ENCODE measurements at places on chromosomes 3 and 15.
A peak's percentile ranks its signal among the peaks of the same experiment; 100 is the strongest.

- peak; percentile 36 for DNase-seq
Measured at GRCh38 chr3:173938159-173938558, 540.6 kb downstream of the NLGN1 start.

- DNase-seq = peak; percentile 98
Measured at GRCh38 chr3:86948822-86949221, 42.1 kb downstream of the VGLL3 start.

DNA sequence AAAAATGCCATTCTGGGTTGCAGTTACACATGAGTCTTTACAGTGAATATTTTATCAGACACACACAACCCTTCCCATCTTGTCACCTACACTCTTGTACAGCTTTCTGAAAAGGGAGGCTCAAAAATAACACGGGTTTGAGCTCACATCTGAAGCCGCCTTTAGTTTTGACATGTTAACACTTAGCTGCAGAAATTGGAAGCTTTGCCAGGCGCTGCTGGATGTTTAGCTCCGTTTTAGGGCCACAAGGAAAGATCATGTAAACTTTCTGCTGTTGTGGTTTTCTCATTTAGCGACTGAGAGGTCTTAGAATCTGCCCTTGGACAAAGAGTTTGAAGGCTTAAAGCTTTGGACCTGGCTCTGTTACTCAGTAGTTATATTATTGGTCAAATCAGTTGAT lies 120.1 kb downstream of the OXNAD1 start:
- DNase-seq = no peak

GRCh38 chr3:16768956-16769355 lies 115.8 kb upstream of the PLCL2 start:
- DNase-seq = peak; percentile 77

GRCh38 chr3:49346797-49347251 lies 7.0 kb upstream of the USP4 start:
- no peak for DNase-seq

GRCh38 chr3:70180664-70181063 lies 131.8 kb downstream of the MDFIC2 start:
- DNase-seq = no peak
